Fibroblast of villous mesenchyme (primary cell): ENCODE measurements at places on chromosomes 2 and 18. TPM values are rescaled to one million over a fixed set of nuclear protein-coding genes. Genes with fewer than 3 reads are reported as not detected.

The ARL4C gene
- 16.4 and 28.7 TPM in 2 replicates for total RNA-seq

The CRYGD gene
- not detected in 2 replicates for total RNA-seq

The DOK6 gene
- 2.6 and 6.9 TPM in 2 replicates for total RNA-seq

The MYO7B gene
- total RNA-seq, result 0.86 TPM in 1 of 2 replicates, not detected in the other

The SOCS6 gene
- 30.9 and 34.5 TPM in 2 replicates for total RNA-seq

The ABCG8 gene
- not detected in 2 replicates for total RNA-seq

The GPD2 gene
- total RNA-seq, result 44.5 and 63.9 TPM in 2 replicates

The GALM gene
- total RNA-seq, result 17.4 and 19.9 TPM in 2 replicates

The ATP8B1 gene
- 26.3 and 28.3 TPM in 2 replicates for total RNA-seq

The STARD6 gene
- 0.43 TPM in 1 of 2 replicates, not detected in the other for total RNA-seq
